OCI-M1 (cell line): ENCODE measurements at places on chromosomes 12 and 14.

DNA sequence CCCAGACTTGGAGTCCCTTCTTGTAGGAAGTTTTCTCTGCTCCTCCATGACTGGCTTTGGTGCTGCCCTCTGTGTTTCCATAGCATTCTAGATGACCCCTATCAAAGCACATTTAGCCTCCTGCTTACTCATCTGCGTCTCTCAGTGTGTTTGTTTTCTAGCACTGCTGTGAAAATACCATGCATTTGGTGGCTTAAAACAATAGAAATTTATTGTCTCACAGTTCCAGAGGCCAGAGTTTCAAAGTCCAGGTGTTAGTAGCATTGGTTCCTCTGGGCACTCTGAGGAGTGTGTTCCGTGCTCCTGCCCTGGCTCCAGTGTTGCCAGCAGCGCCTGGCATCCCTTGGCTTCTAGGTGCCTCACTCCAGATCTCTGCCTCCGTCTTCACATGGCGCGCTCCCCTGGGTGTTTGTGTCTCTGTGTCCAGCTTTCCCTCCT is 86.1 kb downstream of the CACNA1C start:
- no peak for DNase-seq

- DNase-seq: no peak
These were observed 10.1 kb downstream of the TMEM119 start for GRCh38 chr12:108587826-108588225.

DNA sequence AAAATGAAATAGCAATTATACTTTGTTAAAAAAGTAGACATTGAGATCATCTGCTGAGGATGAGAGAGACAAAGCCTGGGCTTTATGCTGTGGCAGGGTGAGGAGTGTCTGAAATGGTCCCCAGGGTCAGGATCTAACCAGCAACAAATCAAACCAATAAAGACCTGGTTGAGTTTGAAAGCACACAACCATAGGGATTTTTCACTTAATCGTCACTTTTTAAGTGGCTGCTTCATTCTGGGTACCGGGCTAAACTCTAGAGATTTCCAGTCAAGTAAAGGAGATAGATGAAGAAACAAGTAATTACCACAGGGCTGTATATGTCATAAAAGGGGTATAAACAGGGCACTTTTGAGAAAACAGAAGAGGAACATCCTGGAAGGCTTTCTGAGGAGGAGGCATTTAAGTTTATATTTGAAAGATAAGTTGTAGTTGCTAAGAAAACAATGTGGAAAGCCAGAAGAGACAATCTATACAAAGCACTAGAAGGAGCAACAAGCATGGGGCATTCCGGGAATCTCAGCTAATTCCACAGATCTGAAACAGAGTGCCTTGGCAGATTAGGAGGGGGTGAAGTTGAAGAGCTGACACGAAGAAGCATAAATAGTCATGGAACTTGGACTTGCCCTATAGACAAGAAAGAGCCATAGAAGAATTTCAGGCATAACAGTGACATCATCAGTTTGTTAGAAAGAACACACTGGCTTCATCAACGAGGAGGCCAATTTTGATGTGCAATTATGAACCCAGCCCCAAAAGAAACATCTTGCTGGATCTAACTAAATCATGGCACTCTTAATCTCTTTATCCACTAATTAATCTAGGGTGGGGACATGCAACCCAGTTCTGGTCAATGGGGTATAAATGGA is 46.9 kb upstream of the FRS2 start:
- no peak for DNase-seq

GRCh38 chr12:98262902-98263301 is 252.5 kb upstream of the TMPO start:
- no peak for DNase-seq

DNA sequence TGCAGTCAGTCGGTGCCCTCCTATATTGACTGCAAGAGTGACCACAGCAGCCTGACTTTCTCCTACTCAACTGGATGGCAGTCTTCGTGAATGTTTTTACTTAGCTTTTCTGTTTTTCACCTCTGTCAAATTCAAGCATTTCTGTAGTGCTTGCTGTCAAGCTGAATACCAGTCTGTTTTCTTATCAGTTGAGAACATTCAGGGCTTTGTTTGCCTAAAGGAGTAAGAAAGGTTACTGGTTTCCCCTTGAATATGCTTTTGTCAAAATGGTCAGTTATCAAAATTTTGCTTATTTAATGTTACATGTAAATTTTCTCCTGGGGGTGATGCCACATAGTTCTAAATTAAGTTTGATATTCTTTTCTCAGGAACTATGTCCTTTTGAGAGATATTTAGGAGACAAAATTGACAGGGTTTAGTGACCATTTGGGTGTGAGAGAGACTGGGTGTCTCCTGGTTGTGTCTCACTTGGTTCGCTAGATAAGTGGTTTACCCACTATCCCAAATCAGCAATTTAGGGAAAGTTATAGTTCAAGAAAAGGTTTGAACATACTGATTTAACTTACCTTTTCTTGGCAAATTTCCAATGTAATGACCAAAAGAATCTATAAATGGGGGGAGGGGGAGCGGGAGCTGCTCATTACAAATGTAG is 366.3 kb downstream of the TMTC2 start:
- DNase-seq: peak; percentile 78

GRCh38 chr12:113003636-113004035 is 25.3 kb downstream of the OAS2 start:
- no peak for DNase-seq

GRCh38 chr12:112539221-112539620 is 120.5 kb downstream of the PTPN11 start:
- no peak for DNase-seq
